Putamen (tissue), 1 donor: ENCODE measurements at places on chromosomes 2 and 18.

GRCh38 chr2:168348076-168348475 is 100.7 kb upstream of the STK39 start:
- DNase-seq: no peak

DNA sequence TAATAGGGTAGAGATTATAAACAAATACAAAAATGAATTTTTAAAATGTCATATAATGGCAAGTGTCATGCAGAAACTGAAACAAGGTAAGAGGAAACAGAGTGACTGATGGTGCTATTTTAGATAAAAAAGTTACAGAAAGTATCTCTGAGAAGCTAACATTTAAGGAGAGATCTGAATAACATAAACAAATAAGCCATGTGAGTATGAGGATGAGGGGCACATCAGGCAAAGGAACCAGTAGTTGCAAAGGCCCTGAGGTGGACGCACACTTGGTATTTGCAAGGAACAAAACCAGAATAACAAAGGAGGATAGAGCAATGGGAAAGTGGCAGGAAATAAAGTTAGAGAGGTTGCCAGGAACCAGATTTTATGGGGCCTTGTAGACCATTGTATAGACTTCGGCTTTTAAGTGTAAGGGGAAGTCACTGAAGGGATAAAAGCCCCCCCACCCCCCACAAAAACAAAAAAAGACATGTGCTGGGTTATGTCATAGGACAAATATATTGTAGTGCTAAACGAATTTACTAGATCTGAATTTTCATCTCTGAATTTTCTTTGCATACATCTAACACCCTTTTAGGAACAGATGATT is 159.2 kb downstream of the DTNB start:
- no peak for DNase-seq

- no peak for DNase-seq
These were observed 3.5 kb downstream of the CWC22 start for GRCh38 chr2:180003559-180003958.

- no peak for DNase-seq
These were observed 40.7 kb downstream of the MRPL44 start for GRCh38 chr2:223997938-223998337.

GRCh38 chr2:222912117-222912516 is 51.3 kb downstream of the ACSL3 start:
- no peak for DNase-seq

- no peak for DNase-seq
These were observed 1.8 kb upstream of the ACVR1 start for GRCh38 chr2:157877761-157878400.

DNA sequence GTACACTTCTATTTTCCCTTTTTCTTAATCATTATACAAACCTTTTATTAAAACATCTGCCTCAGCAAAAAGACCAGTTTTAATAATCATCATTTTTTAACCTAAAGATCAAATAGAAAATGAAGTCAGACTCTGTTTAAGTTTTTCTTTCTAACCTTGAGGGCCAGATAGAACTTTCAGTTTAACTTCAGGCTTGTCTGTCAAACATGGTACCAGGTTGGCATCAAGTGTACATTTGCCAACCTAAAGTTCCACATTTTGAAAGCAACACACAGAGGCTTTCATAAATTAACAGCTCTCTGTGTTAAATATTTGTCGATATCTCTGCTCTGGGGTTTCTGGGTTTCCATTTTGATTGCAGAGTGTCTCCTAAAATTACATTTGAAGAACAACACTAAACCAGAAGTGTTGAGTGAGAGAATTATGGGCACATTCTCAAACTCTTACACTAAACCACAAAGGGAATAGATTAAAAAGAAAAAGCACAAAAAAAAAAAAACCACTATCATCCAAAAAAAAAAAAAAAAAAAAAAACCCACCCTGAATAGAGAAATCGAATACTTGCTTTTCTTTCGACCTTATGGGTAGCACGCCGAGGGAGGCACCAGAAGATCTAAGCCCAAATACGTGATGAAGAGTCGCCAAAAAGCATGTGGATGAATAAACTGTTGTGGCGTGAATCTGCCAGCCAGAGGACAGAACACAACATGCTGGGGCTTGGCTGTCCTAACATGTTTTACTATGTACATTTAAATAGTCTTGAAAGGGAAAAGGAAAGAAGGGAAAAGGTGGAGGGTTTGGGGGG is 166.2 kb downstream of the TCF4 start:
- peak; percentile 61 for DNase-seq

- no peak for DNase-seq
These were observed 1241.1 kb upstream of the ZEB2 start for GRCh38 chr2:145760781-145761649.
